Stimulated activated CD4-positive, alpha-beta T cell treated with anti-CD3 and anti-CD28 coated beads, Interleukin-1b, Interleukin-23, amount 100 ng/mL, for 48 hours (primary cell): ENCODE measurements at places on chromosomes 16 and 17.

- DNase-seq, result no peak
Measured at GRCh38 chr17:34692920-34693319, 113.5 kb downstream of the TMEM132E start.

DNA sequence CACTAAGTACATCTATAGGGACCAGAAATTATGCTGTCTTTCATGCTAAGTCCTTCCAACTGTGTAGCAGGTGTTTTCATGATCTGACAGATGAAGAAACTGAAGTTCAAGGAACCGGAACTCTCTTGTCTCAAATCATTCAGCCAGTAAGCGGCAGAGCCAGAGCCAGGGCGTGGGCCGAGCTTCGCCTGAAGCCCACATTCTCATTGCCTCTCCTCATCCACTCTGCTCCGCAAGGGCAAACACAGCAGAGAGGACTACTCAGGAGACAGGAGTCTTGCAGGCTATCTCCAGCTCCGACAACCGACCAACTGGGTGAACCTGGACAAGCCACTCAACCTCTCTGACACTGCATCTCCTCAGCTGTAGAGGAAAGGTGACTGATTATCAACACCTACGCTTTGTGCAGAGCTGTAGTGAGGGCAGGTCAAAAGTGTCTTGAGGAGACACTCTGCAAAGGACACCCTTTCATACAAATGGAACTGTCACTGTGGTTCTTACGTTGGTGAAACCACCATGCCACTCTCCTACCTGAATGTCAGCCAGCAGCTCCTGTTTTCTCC, 72.9 kb downstream of the CYTH1 start:
- DNase-seq, result no peak

GRCh38 chr17:78356101-78356713, 3.7 kb downstream of the SOCS3 start:
- DNase-seq, result peak; percentile 95

DNA sequence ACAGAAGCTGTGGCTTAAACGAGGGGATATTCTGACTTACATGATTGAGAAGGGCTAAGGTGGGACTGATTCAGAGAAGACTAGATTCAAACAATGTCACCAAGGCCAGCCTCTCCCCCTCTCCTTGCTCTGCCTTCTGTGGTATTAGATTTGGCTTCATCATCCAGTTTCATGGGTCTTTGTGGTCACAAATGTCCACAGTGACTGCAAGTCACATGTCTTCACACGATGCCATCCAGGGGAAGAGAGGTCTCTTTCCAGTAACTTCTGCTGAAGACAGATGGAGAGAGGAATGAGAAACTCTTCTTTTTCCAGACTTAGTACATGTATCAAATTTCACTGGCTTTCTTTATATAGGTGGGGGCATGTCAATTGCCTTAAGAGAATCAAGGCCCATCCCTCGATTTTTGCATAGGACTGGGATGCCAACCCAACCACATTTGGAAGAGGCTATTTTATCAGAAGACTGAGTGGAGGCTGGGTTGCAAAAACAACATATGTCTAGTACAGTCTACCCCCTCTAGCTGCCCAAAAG, 57.3 kb upstream of the HNF1B start:
- DNase-seq, result no peak

- DNase-seq, result no peak
Measured at GRCh38 chr16:24822974-24823373, 22.8 kb upstream of the SLC5A11 start.

GRCh38 chr16:88910284-88911135, 44.0 kb upstream of the PABPN1L start:
- no peak for DNase-seq

DNA sequence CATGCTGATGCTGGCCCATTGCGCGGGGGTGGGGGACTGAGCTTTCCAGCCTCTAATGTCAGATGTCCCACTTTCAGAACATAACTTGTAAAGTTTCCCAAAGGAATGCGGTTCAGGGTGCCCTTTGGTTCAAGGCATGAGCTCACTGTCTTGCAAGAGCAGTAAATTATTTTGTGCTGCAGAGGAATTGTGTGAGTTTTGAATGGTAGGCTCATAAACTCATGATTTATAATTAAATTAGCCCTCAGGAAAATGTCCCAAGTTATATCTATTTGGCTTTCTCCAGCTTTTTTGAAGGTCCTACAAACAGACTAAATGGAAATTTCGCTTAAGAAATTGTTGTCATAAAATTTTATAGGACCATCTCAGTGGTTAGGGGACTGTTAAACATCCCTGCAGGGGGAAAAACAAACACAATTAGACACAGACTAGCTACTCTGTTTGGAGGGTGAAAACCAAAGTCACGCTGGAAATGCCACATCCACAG, 321.8 kb downstream of the HS3ST3B1 start:
- no peak for DNase-seq

GRCh38 chr16:54620197-54620596, 310.5 kb upstream of the IRX5 start:
- no peak for DNase-seq

- no peak for DNase-seq
Measured at GRCh38 chr16:11064851-11065250, 120.5 kb downstream of the CLEC16A start.

GRCh38 chr17:46889519-46889918, 33.4 kb upstream of the GOSR2 start:
- DNase-seq, result no peak

DNA sequence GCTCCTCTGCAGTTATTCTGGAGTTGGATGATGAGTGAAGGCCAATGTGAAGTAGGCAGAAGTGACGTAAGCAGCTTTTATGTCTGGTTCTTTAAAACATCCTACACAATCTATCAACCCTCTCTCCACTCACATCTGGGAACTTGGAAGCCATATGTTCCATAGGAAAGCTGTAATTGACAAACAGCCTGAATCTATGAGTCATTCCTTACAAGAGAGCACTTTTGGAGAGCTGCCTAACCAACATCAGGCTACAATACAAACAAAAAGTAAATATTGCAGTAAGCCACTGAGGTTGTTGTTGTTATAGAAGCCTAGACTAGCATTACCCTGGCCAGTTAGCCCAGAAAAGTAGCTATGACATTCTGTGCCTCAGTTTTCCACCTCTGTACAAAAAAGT, 5.9 kb downstream of the CCL7 start:
- DNase-seq, result no peak

GRCh38 chr16:88534638-88535190, 35.5 kb upstream of the ZC3H18 start:
- DNase-seq, result peak; percentile 41

- no peak for DNase-seq
Measured at GRCh38 chr17:41650794-41651624, 26.6 kb upstream of the KRT17 start.

GRCh38 chr16:65118871-65119270, 3.0 kb downstream of the CDH11 start:
- DNase-seq, result no peak

GRCh38 chr17:83125515-83126274, 46.3 kb downstream of the METRNL start:
- peak; percentile 13 for DNase-seq
